NCI-H2081 (cell line): ENCODE measurements at places on chromosomes 7 and 10.
A peak's percentile ranks its signal among the peaks of the same experiment; 100 is the strongest.

DNA sequence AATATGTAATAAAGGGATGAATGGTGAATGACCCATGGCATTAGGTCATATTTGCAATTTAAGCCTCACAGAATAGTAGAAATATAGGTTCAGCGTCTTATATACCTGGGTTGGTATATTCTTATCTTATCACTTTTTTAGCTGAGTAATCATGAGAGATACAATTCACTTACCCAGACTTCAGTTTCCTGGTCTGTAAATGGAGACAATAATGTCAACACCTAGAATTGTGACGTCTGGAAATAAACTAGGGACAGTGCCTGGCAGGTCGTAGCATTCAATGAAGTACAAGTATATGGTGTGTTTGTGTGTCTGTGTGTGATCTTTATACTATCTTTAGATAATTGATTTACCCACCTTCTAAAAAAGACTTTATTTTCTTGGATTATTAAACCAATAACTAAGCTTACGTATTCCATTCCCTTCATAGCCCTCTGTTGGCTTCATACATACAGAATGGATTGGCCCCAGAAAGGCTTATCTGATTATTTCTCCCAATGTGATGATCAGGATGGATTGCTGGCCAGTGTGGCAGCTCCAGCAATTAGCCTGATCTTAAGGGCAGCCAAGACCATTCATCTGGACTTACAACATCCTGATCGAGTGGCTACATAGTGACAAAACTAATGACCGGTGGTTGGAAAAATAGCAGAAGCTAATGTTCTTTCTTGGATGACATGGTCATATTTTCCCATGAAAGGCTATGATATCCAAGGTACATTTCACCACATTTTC lies 121.2 kb upstream of the NPVF start:
- no peak for DNase-seq

DNA sequence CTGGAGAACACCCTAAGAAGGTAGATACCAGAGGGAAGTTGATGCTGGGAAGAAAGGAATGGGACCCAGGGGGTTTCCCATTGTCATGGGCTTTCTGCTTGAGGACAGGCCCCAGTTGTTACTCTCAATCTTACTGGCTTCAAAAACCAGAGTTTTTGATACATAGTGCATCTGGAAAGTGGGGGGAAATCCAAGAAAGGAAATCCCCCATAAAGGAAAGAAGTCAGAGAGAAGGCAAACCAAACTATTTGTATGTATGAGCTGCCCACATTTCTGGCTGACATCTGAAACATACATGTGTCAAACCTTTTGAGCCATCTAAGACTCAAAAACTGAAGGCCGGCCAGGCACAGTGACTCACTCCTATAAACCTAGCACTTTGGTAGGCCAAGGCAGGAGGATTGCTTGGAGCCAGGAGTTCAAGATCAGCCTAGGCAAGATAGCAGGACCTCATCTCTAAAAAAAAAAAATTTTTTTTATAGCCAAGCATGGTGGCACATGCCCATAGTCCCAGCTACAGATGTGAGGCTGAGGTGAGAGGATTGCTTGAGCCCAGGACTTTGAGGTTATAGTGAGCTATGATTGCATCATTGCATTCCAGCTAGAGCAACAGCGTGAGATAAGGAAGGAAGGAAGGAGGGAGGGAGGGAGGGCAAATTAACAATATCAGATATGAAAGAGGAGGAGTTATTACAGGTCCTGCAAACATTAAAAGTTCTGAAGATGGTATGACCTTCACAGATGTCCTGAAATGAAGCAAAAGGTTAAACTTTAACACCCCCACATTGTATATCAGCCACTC lies 6.7 kb upstream of the COA1 start:
- DNase-seq, result no peak

- no peak for DNase-seq
These were observed 458.8 kb upstream of the GHITM start for GRCh38 chr10:83680470-83680891.

DNA sequence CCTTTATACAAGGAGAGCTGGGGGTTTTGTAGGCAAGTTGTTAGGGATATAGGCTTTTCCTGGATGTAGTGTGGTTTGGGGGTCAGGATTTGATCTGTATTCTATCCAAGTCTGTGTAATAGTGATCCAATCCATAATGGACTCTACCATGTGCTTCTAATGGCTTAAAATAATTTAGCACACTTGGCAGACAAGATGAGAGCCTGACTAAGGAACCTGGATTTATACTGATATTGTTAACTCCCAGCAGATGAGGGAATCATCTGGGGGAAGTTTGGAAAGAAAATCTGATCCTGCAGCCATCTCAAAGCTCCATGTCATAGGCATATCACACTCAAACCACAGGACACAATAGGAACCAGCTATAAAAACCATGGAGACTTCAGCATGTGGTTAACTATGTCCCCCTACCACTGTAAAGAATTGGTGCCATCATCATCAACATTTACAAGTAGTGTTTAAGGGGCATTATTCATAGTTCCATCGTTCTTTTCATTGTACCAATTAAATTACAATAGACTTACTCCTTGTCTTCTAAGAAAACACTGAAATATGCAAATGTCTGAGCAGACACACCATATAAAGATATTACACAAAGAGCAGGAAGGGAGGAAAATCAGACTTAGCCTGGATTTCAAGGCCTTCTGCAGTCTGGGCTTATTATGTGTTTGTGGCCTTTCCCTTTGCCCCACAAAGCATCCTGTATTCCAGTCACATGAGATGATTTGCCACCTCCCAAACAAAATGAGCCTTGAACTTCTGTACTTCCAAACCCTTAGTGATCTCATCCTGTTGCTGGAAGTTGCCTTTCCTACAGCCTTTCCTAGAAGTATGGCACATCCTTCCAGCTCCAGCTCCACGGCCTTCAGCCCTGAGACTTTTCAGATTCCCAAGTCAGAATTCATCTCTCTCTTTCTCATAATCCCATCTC lies 22.5 kb upstream of the HPS1 start:
- no peak for DNase-seq

GRCh38 chr7:7895754-7896153 lies 72.8 kb upstream of the GLCCI1 start:
- DNase-seq, result peak; percentile 62

DNA sequence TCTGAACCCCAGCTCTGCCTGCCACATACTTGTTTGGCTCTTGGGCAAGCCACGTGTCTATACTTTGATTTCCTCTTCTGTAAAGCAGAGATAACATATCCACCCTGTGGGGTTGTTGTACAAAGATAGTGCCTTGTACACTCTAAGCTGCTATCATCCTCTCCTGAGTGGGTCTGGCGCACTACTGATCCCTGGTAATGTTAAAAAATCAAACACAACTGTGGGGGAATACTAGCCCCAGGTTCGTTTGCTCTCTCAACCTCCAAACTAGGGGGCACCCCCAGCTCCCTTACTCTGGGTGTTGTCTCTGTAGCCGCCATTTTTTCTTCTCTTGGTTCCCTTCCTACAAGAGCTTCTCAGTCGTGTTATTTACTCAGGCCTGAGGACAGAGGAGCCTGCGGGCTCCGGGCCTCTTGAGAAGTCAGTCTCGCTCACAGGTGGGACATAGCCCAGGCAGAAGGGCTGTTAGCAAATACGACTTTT lies 1.0 kb downstream of the POLM start:
- DNase-seq, result no peak

DNA sequence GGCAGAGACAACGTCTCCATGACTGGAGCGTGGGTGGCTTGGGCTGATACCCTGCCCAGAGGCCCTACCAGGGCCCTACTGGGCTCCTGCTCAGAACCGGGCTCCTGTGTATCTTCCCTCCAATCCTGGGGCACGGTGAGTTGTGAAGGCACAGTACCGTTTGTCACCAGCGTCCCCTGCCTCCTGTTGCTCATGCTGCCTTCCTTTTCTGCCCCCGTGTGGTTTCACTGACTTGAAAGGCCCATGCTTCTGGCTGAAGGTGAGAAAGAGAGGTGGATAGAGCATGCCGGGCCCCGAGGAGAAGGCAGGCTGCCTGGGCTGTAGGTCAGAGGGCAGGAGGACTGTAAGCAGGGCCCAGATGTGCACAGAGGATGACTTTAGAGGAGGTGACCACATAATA lies 9.1 kb upstream of the DMBT1 start:
- no peak for DNase-seq

- DNase-seq, result no peak
These were observed 680.4 kb upstream of the FOXK1 start for GRCh38 chr7:4001742-4002141.

GRCh38 chr7:16023046-16023445 lies 336.6 kb upstream of the MEOX2 start:
- DNase-seq, result no peak

DNA sequence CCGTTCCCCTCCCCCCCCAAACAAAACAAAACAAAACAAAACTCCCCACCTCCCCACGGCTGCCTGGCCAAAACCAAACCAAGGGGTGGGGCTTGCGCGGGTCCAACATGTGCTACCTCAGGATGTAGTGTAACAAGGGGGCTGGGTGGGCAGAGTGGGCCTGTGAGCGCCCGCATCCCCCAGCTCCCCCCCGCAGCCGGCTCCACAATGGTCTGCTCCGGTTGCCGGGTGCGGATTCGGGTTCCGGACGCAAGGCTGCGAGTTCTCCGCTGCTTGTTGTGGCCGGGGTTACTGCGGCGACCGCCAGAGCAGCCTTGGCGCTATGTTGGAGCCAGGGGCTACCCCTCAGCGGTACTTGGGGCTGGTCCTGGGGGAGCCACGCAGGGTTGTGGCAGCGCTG lies 4.9 kb downstream of the C10orf143 start:
- no peak for DNase-seq

DNA sequence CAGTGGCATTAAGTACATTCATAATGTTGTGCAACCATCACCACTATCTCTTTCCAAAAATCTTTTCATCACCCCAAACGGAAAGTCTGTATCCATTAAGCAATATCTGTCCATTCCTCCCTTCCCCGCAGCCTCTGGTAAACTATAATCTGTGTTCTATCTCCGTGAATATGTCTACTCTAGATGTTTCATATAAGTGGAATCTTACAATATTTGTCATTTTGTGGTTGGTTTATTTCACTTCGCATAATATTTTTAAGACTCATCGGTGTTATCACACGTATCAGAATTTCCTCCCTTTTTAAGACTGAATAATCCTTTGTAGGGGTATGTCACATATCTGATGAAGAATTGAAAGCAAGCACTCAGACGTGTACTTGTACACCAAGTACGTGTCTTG lies 86.0 kb upstream of the FGFR2 start:
- no peak for DNase-seq

- no peak for DNase-seq
These were observed 65.4 kb downstream of the PRPF18 start for GRCh38 chr10:13651969-13652720.

DNA sequence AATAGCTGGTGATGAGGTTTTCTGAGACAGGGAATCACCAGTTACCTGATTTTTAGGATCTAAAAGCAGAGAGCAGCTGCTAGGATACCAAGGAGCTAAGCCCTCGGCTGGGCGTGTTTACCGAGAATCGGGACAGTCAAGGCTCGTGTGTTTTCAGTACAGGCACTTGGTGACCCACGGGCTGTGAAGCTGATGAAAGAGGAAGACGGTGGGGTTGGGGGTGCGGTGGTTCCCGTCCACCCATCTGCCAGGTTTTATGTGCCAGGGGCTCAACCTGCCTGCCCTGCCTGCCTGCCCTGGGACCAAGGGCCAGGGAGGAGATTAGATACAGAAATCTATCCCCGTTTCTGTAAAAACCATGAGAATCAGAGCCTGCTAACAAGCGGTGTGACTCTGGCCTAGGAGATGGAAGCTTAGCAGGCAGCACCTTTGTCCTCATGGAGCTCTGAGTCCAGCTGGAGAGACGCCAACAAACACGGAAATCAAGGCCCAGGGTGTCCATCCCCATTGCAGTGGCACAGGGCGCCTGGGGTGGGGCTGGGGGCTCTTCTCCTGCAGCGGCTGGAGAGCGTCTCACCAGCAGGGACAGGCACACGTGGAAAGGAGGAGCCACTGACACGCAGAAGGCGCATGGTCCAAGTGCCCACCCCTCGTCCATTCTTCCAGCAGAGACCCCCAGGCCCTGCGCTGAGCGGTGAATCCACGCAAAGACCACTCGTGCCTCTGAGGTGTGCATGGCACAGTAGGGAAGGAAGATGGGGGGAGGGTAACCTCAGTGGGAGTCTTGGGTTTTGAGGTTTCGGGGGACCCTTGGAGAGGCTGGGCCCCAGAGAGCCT lies 265.0 kb upstream of the TCERG1L start:
- no peak for DNase-seq

DNA sequence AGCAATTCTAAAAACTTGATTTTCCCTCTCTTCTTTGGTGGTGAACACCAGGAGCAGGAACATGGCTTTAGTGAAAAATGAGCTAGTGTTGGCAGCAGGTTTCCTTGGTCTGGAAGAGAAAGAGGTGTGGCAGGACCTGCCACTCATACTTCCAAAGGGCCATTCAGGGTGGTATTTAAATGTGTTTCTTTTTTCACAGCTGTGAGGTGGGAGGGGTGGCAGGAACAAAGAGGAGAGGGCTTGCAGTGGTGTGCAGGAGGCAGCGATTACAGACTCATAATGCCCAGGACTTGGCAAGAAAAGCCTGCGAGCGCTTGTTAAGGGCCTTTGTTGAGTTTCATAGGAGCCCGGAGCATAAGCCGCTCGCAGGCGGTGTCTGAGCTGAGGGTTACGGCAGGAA lies 36.8 kb downstream of the WIPF3 start:
- peak; percentile 38 for DNase-seq

DNA sequence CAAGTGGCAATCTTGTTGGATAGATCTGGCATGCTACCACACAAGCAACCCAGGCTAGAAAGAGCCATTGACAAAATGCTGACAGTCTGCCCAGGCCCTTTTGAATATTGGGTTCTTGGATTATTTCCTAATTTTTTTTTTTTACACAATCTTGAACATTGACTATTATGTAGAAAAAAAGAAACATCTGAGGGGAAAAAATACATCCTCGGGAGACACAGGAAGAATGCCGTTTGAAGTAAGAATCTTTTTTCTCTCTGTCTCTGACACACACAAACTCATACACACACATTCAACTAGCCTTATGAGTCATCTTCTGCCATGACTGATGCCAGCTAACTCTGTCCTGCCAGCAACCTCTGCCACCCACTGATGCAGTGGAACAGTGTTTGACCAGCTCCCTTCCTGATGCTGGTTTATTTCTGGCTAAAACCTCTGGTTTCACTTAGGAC lies 47.2 kb downstream of the SORBS1 start:
- no peak for DNase-seq

DNA sequence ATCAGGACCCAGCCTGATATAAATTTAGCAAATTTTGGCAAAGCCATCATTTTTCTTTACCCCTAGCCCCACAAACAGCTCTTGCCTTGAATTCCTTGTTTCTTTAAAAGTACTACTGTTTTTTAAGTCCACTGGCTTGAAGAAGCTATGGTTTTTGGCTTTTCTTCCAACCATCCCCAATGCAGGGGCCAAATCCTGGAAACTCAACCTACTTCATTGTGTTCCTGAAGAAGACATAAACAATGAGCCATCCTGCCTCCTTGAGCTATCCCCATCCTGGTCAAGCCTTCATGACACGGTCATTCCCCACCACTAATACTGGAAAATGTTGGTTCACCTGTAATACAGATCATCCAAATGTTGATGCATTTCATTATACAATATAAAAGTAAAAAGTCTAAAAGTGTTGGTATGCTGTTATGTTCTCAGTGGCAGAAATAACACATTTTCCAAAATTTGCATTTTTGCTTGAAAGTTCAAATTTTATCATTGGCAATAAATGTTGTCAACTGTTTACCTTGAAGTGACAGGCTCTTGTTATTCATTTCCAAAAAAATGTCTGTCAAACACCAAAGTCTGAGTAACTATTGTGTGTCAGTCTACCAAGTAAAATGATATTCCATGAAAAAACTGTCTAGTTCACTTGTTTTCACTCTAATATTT lies 92.2 kb downstream of the DOCK4 start:
- no peak for DNase-seq

GRCh38 chr10:92156874-92157773 lies 133.8 kb downstream of the CPEB3 start:
- DNase-seq, result no peak

- DNase-seq, result no peak
These were observed 29.0 kb downstream of the PRPF18 start for GRCh38 chr10:13615650-13616300.
